DMS79 treated with DMSO at 0.1 percent for 48 hours (cell line): ENCODE measurements at places on chromosomes 1 and 21.

GRCh38 chr1:220991959-220992704, 112.9 kb downstream of the HLX start:
- no peak for DNase-seq

DNA sequence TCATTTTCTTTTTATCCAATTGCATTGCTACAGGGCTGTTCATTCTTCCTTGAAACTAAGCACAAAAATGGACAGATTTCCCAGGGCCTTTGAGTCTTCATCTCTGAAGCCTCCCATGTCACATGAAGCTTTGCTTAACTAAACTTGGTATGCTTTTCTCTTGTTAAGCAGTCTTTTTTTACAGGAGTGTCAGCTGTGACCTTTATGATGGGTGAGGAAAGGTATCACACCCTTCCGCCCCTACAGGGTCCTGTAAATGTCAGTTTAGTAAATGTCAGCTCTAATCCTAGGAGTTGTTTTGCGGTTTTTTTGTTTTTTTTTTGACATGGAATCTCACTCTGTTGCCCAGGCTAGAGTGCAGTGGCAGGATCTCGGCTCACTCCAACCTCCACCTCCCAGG, 2.6 kb upstream of the AGTRAP start:
- no peak for DNase-seq

GRCh38 chr1:91700771-91701471, 185.0 kb downstream of the TGFBR3 start:
- DNase-seq: no peak

- DNase-seq: no peak
Measured at GRCh38 chr1:206609229-206609991, 2.9 kb downstream of the EIF2D start.

- no peak for DNase-seq
Measured at GRCh38 chr1:39238476-39238875, 34.0 kb downstream of the MACF1 start.

GRCh38 chr1:1980467-1981141, 23.0 kb downstream of the CFAP74 start:
- no peak for DNase-seq

DNA sequence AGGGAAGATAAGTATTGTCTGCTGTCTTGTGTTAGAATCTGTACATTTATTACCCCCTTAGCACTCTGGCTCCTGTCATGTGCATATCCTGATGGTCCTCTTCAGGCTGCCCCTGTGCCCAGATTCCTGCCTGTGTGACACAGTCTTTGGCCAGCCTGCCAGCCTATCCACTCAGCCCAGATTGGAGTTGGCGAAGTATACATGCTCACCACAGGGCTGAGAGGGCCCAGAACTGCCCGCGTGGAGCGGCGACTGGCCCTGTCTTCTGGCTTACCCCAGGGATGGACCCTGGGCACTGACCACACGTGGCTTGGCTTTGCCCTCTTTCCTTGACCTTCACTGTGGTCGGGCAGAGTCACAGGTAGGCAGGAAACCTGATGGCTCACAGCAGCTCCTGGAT, 11.4 kb downstream of the RNF220 start:
- DNase-seq: no peak

GRCh38 chr1:26475989-26476388, 3.7 kb downstream of the HMGN2 start:
- DNase-seq: no peak

DNA sequence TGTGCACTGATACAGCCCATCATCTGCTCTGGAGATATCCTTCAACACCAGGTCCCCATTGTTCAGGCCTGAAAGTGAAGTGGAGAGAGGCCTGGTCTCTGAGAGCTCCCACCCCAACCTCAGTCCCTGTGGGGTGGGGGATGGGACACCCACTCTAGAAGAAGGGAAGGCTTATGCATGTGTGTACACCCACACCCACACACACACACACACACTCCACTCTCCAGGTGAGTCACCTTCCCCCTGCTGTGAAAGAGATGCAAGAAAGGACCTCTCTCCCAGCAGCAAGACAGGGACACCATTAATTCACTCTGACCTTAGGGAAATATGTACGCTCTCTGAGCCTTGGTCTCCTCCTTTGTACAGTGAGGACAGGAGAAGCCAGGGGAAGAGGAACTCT, 5.9 kb downstream of the VSIG8 start:
- DNase-seq: no peak

DNA sequence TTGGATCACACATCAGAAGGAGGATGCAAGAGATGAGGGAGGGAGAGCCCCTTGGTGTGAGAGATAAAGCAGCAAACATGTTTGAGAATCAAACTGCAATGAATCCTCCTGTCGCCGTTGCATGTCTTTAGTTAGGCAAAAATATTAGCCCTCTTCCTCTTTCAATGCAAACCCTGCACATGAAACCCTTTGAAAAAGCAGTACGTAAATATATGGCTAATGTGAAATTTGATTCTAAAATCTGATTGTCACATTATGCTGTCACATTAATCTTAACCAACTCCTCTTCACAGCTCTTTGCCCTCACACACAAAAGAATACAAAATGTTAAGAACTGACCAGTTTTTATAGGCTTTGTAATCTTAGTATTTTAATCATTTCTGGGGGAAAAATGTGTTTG, 63.4 kb downstream of the WDR64 start:
- no peak for DNase-seq

DNA sequence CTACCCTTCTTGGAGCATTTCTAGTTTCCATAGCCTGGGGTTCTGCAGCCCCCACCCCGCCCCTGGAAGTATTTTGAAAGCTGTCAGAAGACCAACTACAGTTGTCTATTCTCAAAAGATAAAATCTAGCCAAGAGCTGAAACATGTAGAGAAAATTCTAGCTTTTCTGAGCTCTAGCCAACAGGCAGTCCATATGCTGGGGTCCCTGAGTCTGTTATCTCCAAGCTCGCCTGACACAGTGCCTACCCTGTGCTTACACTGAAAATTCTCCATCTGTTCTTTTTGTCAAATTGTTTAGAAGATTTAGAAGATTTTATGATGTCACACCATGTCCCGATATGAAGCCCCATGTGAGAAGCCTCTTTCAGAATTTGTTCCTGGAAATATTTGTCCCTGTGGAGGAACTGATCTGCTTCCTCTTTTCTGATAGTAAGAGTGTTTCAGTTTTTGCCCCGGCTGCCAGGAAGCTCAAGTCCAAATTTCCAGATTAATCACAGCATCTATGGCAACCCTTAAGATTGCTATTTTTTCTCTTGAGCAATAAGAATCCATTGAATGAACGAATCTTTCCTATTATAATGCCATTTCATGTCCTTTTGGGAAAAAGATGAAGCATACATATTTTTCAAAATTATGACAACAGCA, 23.7 kb upstream of the CSF3R start:
- DNase-seq: no peak

DNA sequence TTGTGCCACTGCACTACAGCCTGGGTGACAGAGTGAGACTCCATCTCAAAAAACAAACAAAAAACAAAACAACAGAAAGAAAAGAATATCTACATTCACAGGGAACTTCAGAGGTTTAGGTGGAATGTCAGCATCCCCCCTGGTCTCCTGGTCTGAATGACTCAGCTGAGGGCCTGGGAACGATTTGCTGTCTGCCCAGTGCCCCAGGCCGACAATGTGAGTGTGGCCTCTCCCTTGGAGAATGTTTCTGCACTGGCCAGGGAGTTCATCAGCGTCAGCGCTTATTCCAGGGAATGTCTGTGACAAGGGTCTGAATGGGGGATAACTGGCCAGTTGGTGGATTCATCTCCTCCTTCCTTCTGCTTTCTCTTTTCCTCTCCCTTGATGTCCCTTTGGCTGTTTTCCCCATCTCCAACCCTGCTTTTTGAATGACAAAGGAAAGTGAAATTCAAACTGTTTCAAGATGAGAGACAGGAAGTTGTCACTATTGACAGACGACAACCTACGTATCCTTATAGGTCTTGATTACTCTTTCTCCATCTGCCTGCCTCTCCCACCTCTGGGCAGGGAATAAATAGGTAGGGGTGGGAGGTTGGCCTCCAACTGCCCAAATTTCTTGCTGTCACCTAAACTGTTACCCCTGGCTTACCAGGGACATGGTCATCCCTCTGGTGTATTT, 213.1 kb downstream of the HHAT start:
- DNase-seq: no peak

DNA sequence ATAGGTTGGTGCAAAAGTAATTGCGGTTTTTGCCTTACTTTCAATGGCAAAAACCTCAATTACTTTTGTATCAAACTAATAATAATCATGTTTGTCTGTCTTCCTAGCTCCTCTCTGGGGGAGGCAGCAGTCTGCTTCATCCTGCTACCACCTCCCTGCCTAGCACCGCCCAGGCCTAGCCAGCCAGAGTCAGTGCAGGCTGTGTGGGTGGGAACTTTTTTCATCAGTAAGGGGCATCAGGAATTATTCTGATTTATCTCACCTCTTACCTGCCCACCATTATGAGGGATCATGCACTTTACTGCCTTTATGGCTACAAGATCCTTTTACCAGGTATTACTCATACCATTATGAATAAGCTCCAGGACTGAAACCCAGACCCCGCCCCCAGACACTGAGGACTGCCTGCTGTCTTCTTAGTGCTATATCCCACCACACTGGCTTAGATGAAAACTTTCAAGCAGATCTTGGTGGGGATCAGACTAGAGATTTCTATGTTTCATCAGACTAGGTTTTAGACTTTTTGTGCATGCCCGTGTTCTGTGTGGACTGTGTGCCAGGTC, 116.4 kb downstream of the PBX1 start:
- no peak for DNase-seq

DNA sequence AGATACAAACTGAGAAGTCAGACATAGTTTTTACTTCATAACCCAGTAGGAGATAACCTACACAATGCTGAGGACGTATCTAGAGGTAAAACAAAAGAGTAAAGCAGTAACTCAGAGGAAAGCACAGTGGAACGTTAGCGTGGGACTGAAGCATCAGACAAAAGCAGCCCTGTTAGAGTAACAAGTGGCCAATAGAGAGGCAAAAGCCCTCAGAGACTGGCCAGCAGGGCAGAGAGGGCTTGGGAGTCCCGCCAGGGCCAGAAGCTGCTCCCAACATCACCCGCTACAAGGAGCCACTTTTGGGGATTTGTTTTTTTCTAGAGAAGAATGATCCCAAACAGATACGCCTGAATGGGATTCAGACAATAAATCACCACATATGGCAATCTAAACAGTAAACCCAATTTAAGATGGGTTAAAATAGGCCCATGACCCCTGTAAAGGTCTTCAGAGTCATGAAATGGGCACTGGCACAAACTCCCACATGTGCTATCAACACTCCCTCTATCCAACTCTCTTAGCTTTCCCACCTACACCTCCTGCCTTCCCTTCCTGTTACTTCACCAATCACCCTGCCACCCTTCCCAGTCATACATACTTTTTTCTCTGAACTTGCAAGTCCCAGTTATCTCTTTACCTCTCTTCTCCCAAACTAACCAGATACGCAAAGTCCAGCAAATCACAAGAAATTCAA, 17.2 kb downstream of the TADA1 start:
- no peak for DNase-seq
